T-cell (primary cell): ENCODE measurements at places on chromosomes 2 and 18.

- no peaks in the 10 kb centered on the region for H3K4me1 ChIP-seq
- no peak overlapping the region for H3K27ac ChIP-seq
- H3K36me3 ChIP-seq: no peaks in the 10 kb centered on the region
Measured at GRCh38 chr2:45806563-45807358, 155.3 kb downstream of the PRKCE start.

- no peak overlapping the region for H3K27ac ChIP-seq
- no peaks in the 10 kb centered on the region for H3K27me3 ChIP-seq
- DNase-seq: no peak
- no peak overlapping the region for H3K4me3 ChIP-seq
Measured at GRCh38 chr2:152573168-152573567, 144.1 kb downstream of the PRPF40A start.

GRCh38 chr2:151976945-151977353 is 121.9 kb downstream of the CACNB4 start:
- H3K4me3 ChIP-seq: no peak overlapping the region
- DNase-seq: no peak
- no peaks in the 10 kb centered on the region for H3K4me1 ChIP-seq
- no peaks in the 10 kb centered on the region for H3K36me3 ChIP-seq
- peaks cover 12% of the 10 kb centered on the region for H3K27me3 ChIP-seq

DNA sequence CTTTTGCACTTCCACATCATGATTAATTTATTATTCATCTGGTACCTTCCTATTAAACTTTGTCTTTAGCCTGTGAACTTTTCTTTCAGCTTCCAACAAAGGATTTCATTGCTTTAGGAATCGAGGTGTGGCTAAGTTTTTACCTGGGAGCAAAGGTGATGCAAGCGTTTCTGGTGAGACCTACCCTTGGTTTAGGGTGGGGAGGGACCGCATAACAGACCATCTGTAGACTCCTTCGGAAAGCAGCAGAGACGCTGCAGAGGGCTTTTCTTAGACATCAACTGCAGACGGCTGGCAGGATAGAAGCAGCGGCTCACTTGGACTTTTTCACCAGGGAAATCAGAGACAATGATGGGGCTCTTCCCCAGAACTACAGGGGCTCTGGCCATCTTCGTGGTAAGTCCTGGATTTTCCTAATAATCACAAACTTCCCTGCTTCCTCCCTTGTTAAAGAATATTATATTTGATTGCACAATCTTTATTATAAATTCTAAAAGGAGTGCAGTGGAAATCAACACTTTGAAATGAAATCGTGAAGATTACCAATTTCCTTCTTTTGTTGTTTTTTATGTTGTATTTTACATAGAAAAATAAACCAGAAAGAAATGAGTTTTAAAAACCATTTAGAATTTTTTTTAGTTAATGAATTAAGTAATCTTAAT is at the start of gene DSG3:
Gene DSG3 (plus strand): TSS at position 212 of the 662 bp plus-strand sequence. CDS start 137 bp downstream, at position 349.
- no peaks in the 10 kb centered on the region for H3K27me3 ChIP-seq
- no peaks in the 10 kb centered on the region for H3K36me3 ChIP-seq
- no peak for DNase-seq
- no peaks in the 10 kb centered on the region for H3K4me1 ChIP-seq
- H3K4me3 ChIP-seq: no peak within 1 kb of the TSS

DNA sequence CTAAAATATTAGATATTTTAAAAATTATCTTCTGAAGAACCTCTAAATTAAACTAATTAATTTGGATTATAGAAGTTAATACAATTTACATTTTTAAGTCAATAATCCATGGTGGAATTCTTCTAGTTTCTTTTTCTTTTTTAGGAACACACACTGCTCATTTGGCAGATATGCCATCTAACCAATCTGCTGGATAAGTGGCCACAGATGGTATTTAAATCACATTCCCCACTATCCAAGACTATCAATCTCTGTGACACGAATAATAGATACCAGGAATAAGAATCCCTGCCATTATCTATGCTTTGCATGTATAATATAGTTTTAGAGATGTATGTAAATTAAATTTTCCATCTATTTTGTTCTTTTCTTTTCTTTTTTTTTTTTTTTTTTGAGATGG is 58.5 kb downstream of the CABYR start:
- H3K4me1 ChIP-seq: no peaks in the 10 kb centered on the region
- no peak overlapping the region for H3K4me3 ChIP-seq
- H3K27me3 ChIP-seq: peaks cover 4% of the 10 kb centered on the region
- no peak for DNase-seq
- H3K27ac ChIP-seq: no peak overlapping the region

- peaks cover 14% of the 10 kb centered on the region for H3K36me3 ChIP-seq
- no peak overlapping the region for H3K27ac ChIP-seq
- peaks cover 9% of the 10 kb centered on the region for H3K4me1 ChIP-seq
- H3K27me3 ChIP-seq: no peaks in the 10 kb centered on the region
- no peak for DNase-seq
Measured at GRCh38 chr2:143604566-143604959, 475.3 kb downstream of the ARHGAP15 start.
